ENCODE measurements at places on chromosomes 11 and 22.
A peak's percentile ranks its signal among the peaks of the same experiment; 100 is the strongest.

DNA sequence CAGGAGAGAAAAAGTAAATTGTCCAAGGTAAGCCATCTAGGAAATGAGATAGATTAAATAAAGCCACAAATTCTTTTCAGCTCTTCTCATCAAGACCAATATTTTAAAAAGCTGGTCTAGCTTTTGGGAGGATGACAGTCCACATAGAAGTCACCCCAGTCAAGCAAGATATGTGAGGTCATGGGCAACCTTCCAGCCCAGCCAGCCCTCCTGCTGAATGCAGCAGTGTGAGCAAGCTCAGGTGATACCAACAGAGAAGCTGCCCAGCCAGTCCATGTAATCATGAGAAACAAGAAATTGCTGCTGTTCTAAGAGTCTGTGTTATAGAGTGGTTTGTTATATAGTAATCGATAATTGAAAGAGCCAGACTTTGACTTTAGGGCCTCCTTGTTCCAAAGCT is 28.7 kb downstream of the KCNE3 start:
- DNase-seq = no peak

GRCh38 chr11:111229604-111230003 is 15.9 kb upstream of the POU2AF2 start:
- DNase-seq = peak; percentile 25

DNA sequence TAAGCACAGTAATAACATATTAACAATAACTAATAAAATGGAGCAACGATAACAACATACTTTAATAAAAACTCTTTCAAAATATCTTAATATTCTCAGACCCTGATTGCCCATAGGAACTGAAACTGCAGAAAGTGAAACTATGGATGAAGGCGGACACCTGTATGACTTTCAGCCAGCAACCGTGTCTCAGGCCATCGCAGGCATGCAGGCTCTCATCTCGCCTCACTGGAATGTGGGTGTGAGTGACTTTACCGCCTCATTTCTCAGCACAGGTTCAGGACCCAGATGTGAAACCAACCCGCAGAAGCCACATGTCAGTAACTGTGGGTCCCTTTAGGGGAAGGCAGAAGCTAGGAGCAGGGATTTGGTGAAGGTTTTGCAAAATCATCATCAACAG is 539.1 kb downstream of the FAM181B start:
- no peak for DNase-seq

GRCh38 chr11:93529707-93530467 is 13.3 kb downstream of the SMCO4 start:
- DNase-seq = no peak

DNA sequence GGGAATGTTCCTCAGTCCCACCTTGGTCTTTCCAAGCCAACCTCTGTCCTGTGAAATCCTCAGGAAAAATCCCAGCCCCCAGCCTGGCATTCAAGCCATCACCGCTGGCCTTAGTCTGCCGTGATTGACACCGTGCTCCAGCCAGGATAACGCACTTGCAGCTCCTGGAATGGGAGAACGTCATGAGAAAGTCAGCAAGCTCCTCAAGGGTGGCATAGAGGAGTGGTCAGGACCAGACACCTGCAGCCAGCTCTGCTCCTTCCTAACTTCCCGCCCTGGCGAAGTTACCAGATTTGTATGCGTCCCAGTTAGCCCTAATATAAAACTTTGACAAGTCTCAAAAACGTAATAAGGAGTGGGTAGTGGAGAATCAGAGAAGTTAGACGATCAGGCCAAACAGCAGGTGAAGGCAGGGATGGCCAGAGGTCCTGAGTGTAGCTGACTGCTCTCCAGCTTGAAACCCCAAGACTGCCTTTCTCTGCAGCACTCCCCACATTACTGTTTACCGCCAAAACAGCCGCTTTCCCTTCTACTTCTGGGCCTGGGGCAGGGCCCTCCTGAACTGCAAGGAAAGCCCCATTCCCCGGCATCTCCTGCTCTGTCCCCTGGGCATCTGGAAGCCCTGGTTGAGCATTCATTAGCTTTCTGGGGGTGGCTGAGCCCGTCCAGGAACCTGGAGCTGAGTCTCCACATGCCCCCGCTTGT is 1.3 kb upstream of the DKK3 start:
- no peak for DNase-seq

GRCh38 chr11:33325451-33325850 is 68.3 kb downstream of the HIPK3 start:
- DNase-seq = no peak

- no peak for DNase-seq
Measured at GRCh38 chr22:35622191-35622913, 5.2 kb upstream of the MB start.

DNA sequence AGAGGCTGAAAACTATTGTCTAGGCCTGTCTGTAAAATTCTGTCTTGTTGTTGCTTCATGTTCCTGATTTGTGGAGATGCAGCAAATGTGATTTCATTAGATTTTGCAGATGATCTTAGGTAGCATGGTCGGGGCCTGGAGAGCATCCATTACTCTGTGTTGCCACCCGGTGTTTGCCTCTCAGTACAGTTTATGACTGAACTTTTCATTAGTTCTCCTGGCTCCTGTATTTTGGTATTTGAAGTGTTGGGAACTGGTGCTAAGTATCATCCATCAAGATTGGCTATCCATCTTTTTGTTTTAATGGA is 7.7 kb downstream of the YWHAH start:
- no peak for DNase-seq

DNA sequence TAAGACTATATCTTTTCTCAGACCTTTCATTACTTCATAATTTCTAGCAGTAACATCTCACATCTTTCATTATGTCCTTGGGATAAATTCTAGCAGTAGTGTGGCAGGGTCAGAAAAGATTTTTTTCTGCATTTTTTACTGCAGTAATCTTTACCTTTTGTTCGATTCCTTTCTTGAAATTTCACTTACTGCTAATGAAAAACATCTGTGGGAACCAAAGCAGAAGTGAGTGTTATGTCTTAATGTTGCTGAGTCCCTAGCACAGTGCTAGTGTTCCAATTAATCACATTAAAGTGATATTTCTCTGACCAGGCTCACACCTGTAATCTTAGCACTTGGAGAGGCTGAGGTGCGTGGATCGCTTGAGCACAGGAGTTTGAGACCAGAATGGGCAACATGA is 123.6 kb downstream of the EHF start:
- no peak for DNase-seq

DNA sequence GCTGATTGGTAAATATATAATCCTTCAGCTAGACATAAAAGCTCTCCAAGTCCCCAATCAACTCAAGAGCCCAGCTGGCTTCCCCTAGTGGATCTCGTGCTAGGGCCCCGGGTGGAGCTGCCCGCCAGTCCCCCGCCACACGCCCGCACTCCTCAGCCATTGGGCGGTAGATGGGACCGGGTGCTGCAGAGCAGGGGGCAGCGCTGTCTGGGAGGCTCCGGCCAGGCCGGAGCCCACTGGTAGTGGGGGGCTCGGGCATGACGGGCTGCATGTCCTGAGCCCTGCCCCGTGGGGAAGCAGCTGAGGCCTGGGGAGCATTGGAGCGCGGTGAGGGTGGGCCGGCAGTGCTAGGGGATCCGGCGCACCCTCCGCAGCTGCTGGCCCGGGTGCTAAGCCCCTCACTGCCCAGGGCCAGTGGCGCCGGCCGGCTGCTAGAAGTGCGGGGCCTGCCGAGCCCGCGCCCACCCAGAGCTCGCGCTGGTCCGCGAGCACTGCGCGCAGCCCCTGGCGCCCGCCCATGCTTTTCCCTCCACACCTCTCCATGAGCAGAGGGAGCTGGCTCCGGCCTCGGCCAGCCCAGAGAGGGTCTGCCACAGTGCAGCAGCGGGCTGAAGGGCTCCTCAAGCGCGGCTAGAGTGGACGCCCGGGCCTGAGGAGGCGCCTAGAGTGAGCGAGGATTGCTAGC is 1680.6 kb upstream of the RAG2 start:
- DNase-seq = no peak

DNA sequence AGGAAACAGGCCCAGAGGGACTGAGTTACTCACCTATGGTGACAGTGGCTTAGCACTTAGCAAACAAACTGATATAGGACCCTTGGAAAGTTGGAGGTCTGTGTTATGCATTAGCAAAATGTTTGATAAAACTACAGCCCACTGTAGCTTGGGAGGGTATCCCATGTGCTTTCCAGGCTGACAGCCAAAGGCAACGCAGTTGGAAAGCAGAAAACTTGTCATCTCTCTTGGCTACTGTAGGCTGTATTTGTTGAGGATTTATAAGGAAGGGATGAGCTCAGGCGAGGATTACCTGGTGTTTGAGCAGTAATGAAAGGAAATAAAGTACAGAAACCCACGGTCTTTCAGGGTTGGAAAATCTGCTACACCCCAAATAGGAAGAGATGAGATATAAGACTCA is 23.8 kb downstream of the SDHAF2 start:
- DNase-seq = no peak

GRCh38 chr11:88103337-88104206 is 71.7 kb downstream of the RAB38 start:
- DNase-seq = peak; percentile 18

DNA sequence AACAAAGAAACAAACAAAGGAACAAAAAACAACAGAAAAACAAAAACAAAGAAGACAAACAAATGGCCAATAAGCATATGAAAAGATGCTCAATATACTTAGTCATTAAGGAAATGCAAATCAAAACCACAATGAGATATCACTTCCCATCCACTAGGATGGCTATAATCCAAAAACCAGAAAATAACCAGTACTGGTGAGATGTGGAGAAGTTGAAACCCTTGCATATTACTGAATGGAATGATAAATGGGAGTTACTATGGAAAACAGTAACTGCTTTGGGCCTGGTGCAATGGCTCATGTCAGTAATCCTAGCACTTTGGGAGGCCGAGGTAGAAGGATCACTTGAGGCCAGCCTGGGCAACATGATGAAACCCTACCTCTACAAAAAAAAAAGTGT is 44.9 kb upstream of the RBFOX2 start:
- DNase-seq = no peak

- no peak for DNase-seq
Measured at GRCh38 chr11:31089117-31089516, 280.4 kb downstream of the DCDC1 start.

DNA sequence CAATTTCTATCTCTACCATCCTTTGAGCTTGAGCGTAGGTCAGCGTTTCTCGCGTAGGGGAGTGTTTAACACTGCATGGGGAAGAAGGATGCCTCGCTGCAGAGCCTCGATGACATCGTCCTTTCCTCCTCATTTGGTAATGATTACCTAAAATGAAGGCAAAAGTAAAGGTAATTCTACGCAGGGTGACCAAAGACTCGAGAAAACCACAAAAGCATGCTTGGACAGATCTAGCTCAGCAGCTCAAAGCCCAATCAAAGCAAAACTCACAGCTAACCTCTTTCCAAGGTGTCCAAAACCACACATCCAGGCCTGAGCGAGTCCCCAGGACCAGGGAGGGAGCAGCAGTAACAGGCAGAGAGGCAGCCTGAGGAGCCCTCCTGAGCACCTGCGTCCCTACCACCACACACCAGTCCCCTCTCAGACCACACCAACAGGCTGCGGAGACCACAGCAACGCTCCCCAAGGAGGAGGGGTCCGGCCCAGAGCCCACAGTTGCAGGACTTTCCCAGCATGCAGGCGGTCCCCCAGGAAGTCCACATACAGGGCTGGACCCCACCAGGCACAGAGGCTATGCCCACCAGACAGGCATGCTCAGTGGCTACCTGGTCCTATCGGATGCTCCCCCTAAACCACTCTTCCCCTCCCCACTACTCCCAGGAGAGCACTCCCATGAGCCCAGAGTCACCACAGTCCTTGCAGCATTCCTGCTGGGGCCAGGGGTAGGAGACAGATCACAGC is 3.3 kb downstream of the BRD1 start:
- DNase-seq = no peak

- no peak for DNase-seq
Measured at GRCh38 chr22:37896181-37896592, 9.9 kb upstream of the MICALL1 start.

DNA sequence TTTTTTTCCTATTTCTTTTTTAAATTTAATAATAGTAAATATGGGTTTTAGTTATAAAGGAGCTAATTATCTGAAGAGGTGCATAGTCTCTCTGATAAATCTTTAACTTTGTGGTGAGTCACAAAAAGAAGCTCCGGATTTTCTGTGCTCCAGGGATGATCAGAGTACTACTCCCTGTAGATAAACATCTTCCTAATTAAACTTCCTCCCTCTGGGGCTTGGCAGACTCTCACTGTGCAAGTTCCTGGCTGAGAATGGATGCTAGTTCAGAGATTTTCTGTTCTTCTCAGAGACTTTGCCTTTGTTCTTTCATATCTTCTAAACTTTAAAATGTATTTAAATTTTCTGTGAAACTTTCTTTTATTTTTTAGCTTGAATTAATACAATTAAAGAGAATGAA is at the start of gene OR10G7:
OR10G7 (minus strand) TSS at position 72 of the 400 bp plus-strand sequence. CDS start 2,324 bp downstream, outside the sequence.
- DNase-seq = no peak

DNA sequence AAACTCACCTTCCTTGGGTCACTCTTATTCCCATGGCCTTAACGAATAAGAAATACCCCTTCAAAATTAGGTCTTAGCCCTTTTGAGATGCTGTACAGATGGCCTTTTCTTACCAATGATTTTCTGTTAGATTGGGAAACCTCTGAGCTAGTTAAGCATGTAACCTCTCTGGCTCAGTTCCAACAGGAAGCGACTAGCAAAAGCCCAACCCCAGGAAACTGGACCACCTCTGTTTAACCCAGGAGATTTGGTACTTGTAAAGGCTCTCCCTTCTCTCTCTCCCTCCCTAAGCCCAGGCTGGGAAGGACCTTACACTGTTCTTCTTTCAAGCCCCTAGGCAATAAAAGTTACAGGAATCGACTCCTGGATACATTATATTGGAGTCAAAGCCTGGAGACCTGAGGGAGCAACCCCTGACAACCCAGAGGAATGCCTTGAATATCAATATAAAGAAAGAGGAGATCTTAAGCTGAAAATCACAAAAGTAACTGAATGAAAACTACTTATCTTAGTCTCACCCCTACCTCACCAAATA is 11.7 kb downstream of the APIP start:
- no peak for DNase-seq

- DNase-seq = no peak
Measured at GRCh38 chr22:42768385-42769035, 47.8 kb upstream of the A4GALT start.

DNA sequence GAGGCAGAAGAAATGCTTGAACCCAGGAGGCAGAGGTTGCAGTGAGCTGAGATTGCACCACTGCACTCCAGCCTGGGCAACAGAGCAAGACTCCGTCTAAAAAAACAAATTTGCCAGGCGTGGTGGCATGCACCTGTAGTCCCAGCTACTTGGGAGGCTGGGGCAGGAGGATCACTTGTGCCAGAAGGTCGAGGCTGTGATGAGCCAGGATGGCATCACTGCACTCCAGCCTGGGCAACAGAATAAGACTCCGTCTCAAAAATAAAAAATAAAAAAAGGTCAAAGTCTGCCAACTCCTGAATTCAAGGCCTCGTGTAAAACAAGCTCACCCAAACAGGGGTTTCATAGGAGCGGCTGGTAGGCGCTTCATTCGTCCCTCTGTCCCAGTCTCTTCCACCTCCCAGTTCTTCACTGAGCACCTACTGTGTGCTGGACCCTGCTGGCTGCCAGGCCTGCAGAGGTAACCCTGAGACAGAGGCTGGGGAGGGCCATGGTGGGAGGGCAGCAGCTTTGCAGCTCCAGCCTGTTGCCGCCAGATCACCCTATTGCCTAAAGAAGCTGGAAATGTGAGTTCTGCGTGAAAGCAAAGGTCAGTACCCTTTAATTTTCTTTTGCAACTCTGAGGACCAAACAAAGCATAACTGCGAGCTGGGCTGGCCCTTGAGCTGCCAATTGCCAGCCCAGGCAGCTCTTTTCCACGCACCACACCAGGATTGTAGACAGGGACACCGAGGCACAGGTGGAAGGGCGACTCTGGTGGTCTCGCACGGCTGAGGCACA is 15.3 kb downstream of the RPL3 start:
- DNase-seq = no peak
